ENCODE measurements at places on chromosomes 4 and X.

GRCh38 chrX:109600237-109600651, 24.7 kb downstream of the KCNE5 start:
- no peak for DNase-seq

GRCh38 chrX:18047491-18047890, 173.2 kb downstream of the BEND2 start:
- no peak for DNase-seq

DNA sequence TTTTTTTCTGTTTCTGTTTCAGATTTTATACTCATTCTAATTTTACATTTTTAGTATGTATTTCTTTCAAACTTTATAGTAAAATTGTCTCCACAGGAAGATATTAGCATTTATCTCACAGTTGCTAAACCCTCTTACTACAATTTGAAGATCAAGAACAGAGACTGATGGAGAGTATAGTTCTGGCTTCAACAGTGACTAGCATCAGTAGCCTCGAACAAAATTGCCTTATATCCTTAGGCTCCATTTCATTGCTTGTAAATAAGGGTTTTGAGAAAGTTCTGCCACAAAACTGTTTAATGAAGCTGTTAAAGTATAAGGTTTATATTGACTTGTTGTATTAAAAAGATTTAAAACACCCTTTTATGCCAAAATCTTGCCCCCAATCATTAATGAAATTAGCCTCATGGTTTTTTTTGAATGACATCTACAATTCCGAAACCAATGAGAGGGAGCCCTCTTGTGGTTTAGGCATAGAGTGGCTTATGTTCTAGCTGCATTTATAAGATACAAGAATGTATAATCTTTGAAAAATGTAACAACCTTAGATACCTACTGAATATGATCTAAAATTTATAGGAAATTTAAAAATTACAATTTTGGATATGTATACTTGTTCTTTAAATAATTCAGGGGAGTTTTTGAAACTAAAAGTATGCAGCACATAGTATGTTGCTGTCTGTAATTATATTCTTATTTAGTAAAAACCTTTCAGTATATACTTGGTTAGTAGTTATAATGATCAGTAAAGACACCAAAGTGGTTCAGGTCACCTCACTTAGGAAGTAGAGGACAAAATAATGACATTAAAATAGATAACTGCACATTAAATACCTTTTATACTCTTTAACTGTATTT, 109.8 kb upstream of the HPGD start:
- DNase-seq, result peak; percentile 78

- DNase-seq, result no peak
These were observed 52.8 kb upstream of the RBM47 start for GRCh38 chr4:40682290-40683101.

- DNase-seq, result no peak
These were observed 63.7 kb downstream of the FAM13A start for GRCh38 chr4:88993246-88993645.

Measured in SK-MEL-5 (cell line).